Prostate gland (tissue), 2 donors: ENCODE measurements at places on chromosomes 16 and 17.

GRCh38 chr16:35744726-35745125 is 2285.3 kb downstream of the TP53TG3F start:
- H3K27ac ChIP-seq: no peak overlapping the region
- no peaks in the 10 kb centered on the region for H3K4me1 ChIP-seq
- no peak overlapping the region for H3K4me3 ChIP-seq
- no peaks in the 10 kb centered on the region for H3K27me3 ChIP-seq
- DNase-seq: no peak

DNA sequence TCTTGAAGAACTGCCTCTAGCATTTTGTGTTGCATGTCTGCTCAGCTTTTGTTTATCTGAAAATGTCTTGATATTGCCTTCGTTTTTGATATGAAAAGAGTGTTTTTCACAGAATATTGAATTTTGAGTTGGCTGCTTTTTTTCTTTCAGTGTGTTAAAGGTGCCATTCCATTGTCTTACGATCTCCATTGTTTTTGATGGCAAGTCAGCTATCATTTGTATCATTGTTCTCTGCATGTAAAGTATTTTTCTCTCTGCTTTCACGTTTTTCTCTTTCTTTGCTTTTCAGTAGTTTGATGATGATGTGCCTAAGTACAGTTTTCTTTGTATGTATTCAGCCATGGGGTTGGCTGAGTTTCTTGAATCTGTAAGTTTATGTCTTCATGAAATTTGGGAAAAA is 57.0 kb downstream of the AIPL1 start:
- H3K4me3 ChIP-seq: no peak overlapping the region
- no peaks in the 10 kb centered on the region for H3K4me1 ChIP-seq
- H3K27me3 ChIP-seq: no peaks in the 10 kb centered on the region

DNA sequence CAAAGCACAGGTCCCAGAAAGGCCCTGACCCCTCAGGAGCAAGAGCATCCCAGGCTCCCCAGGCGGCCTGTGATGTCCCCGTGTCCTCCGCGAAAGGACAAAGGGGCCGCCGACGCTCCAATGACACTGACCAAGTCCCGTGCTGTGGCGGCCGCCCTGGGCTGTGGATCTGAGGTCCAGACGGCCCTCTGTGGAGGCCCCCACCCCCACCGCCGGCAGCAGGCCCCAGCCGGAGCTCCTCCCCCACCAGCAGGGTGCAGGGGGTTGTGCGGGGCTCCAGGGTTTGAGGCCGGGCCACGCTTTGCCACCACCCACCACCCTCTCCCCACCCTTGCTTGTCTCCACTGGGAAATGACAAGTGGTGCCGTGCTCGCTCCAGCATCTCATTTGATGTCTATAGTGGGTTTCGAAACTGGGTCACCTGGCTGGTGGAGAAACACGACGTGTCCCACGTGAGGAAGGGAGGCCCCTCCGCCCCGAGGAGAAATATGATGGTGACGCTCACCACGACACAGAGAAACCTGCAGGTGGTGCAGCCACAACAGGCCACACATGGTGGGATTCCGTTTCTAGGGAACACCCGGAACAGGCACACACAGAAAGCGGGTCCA is 31.2 kb upstream of the ZNF469 start:
- no peaks in the 10 kb centered on the region for H3K36me3 ChIP-seq
- H3K4me1 ChIP-seq: no peaks in the 10 kb centered on the region
- no peak for DNase-seq
- no peaks in the 10 kb centered on the region for H3K27me3 ChIP-seq

- no peak for DNase-seq
- no peak overlapping the region for H3K4me3 ChIP-seq
- H3K27ac ChIP-seq: no peak overlapping the region
- H3K36me3 ChIP-seq: no peaks in the 10 kb centered on the region
- H3K27me3 ChIP-seq: no peaks in the 10 kb centered on the region
Observed at GRCh38 chr16:63129411-63130125, 1093.3 kb upstream of the CDH8 start.

- H3K4me3 ChIP-seq: no peak overlapping the region
- DNase-seq: no peak
- no peaks in the 10 kb centered on the region for H3K4me1 ChIP-seq
- no peak overlapping the region for H3K27ac ChIP-seq
Observed at GRCh38 chr17:68863091-68863652, 92.0 kb downstream of the ABCA8 start.
